H4 (cell line): ENCODE measurements at places on chromosomes 12 and 14. TPM values are rescaled to one million over a fixed set of nuclear protein-coding genes. Genes with fewer than 3 reads are reported as not detected.

DNA sequence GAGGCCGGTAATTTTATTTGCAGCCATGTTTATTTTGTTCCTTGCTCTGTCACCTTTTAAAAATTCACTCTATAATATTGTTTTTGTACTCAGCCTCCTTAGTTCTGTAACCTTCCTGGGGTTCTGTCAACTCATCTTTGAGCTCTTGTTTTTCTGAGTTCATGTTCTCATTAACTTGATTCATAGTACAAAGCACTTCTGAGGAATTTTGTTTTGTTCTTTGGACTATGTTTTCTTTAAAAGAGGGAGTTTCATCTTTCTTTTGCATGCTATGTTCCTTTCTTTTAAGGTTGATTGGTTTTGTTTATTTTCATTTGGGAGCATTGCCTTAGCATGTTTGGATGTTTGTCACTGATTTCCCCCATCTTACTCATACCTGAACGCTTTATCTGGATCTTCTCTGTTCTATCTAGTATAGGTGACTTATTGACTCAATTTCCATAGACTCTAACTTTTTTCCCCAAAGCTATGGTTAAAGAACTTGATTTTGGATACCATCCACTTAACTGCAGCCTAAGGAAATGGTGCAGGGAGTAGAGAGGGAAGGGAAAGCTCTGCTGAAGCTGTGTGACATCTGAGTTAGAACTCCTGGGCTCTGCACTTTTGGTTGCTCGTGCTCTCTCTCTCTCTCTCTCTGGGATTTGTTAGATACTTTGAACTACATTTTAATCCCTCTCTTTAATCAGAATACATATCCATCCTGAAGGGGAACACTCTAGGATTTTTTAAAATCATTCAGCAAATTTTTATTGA, 268.5 kb downstream of the PAWR start:
- DNase-seq = peak; percentile 14

- no peak for DNase-seq
Measured at GRCh38 chr12:106135075-106135474, 3.7 kb downstream of the NUAK1 start.

DNA sequence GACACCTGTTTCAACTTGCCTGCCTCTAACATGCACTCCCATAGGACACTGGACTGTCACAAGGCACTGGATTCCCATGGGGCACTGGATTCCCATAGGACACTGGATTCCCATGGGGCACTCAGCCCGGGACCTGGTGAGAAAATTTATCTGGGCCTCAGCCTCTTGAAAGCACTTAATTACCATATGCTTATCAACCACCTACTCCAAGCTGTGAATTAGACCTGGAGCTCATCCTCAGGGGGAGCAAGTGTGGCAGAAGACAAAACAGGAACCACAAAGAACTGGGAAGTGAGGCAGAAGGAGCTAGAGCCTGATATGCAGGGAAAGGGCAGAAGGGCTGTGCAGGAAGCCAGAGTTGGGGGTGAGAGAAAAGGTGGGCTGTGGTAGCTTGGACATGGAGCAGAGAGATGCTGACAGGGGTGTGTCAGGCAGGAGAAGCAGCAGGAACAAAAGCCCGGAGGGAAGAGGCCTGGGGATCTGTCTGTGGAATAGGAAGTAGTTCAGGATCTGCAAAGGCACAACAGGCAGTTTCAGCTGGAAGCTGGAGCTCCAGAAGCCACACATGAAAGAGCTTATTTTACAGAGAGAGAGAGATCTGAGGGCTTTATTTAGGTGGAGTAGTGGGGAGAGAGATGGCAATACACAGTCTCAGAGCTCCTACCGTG, 3.1 kb downstream of the KRT82 start:
- DNase-seq = no peak

Gene GLIPR1
- 39.9 and 42.0 TPM in 2 replicates for total RNA-seq

DNA sequence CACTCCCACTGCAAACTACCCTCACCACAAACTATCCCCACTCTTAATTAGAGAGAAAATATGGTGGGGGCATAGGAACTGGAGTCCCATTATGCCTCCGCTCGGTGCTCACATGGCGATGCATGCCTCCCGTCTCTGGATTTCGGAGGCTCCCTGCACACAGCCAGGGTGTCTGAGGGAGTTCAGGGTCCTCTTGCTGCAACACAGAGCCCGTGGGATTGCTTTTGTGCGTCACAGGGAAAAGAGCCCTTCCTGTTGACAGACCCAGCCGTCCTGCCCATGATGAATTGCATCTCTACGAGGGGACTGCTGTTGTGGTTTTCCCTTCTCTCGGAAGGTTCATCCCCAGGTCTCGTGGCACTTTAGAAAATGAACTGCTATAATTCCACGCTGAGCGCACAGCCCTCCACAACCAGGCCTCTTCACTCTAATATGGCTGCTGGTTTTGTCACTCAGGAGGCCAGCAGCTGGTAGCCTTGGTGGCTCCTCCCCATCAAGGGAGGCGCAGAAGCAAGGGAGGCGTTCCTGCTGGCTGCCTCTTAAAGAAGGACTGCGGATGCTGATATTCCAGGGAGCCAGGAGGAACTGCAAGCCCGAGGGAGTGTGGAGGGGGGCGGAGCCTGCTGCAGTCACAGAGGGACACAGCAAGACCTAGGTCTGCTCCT, 158.0 kb downstream of the KCNA5 start:
- DNase-seq = peak; percentile 38

DNA sequence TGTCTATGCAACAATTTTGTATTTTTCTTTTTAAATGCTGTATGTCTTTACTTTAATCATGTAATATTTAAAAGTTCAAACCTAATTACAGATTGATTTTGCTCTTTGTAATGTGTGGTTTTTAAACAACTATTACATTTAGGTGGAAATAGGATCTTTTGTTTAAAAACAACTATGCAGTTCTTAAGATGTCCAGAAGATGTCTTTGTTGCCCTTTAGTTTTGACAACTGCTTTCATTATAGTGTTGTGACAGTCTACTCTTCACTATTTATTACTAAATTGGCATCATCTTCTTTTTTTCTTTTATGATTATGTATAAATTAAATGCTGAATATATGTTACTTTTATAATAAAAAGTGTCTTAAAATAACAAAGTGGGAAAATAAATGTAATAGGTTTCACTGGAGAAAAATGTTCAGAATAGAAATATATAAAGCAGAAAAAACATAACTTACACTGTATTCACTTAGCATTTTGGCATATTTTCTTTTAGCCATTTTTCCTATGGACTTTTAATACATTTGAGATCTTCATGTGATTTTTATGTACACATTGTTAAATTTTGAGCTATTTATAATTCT, 27.1 kb upstream of the PCNX4 start:
- DNase-seq = peak; percentile 23

DNA sequence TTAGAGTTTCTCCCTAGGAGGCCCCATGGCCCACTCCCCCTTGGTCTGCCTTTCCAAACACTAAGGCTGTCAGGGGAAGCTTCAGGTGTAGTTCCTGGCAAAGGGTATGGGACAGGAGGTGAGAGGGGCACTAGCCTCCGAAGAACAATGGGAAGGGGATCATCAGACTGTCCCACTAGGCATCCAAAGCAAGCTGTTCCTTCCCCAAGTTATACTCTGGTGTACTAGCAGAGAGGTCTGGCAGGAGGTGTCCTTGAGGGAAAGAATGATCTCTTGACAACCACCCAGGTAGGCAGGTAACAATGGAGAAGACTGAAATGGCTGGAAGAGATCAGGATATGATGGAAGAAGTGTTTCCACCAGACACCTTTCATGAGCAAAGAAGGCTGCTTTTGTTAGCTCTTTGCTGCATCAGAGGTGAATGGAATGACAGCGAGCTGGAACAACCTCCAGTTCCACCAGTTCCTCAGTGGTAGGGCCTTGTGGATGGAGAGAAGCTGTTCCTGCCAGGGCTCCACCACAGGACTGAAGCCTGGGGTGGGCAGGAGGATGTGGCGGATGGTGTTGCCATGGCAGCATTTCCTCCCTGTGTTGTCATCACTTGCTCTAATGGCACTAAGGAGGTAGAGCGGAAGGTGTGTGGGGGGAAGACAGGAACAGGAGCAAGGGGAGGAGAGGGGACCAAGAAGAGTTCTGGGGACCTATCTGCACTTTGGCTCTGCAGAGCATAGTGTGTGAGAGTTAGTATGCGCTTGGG, 2.3 kb upstream of the AGAP2 start:
- no peak for DNase-seq

DNA sequence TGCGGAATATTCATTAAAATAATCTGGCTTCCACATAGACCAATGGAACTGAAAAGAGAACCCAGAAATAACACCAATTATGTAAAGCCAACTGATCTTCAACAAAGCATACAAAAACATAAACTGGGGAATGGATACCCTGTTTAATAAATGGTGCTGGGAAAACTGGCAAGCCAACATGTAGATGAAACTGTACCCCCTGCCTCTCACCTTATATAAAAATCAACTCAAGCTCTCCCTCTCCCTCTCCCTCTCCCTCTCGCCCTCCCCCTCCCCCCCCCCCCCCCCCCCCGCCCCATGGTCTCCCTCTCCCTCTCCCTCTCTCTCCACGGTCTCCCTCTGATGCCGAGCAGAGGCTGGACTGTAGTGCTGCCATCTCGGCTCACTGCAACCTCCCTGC, 13.1 kb upstream of the SPTSSA start:
- DNase-seq = no peak
